ENCODE measurements at places on chromosomes 13 and 19. TPM values are rescaled to one million over a fixed set of nuclear protein-coding genes. Genes with fewer than 3 reads are reported as not detected.

The NXNL1 gene
- not detected for total RNA-seq

GRCh38 chr13:82766732-82767321 lies 1115.4 kb downstream of the SLITRK1 start:
- no peak for DNase-seq

The NLRP11 gene
- not detected for total RNA-seq

GRCh38 chr13:45198924-45199323 lies 1.9 kb downstream of the KCTD4 start:
- DNase-seq = no peak

The CBLC gene
- total RNA-seq = not detected

GRCh38 chr13:24995225-24995804 lies 100.6 kb upstream of the PABPC3 start:
- peak; percentile 78 for DNase-seq

- DNase-seq = no peak
Measured at GRCh38 chr13:100827489-100828176, 153.0 kb upstream of the TMTC4 start.

The SLC15A1 gene
- total RNA-seq = not detected

- DNase-seq = no peak
Measured at GRCh38 chr13:113545931-113546516, 38.5 kb upstream of the TFDP1 start.

- DNase-seq = no peak
Measured at GRCh38 chr13:48167866-48168265, 65.1 kb upstream of the ITM2B start.

DNA sequence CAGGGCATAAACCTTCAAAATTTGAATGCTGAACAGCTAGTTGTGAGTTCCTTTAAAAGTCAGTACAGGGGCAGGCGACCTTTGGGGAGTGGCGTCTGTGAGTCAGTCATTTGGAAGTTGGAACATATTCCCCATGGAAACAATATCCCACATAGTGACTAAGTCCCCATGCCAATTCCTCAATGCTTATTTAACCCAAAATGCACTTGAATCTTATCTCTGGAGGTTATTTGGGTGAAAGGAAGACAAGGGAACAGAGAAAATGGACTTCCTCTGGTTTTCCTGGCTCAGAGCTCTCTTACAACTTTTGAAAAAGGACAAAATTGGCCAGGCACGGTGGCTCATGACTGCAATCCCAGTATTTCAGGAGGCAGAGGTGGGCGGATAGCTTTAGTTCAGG lies 479.2 kb upstream of the NBEA start:
- no peak for DNase-seq

GRCh38 chr19:42123765-42124164 lies 8.5 kb downstream of the POU2F2 start:
- no peak for DNase-seq

DNA sequence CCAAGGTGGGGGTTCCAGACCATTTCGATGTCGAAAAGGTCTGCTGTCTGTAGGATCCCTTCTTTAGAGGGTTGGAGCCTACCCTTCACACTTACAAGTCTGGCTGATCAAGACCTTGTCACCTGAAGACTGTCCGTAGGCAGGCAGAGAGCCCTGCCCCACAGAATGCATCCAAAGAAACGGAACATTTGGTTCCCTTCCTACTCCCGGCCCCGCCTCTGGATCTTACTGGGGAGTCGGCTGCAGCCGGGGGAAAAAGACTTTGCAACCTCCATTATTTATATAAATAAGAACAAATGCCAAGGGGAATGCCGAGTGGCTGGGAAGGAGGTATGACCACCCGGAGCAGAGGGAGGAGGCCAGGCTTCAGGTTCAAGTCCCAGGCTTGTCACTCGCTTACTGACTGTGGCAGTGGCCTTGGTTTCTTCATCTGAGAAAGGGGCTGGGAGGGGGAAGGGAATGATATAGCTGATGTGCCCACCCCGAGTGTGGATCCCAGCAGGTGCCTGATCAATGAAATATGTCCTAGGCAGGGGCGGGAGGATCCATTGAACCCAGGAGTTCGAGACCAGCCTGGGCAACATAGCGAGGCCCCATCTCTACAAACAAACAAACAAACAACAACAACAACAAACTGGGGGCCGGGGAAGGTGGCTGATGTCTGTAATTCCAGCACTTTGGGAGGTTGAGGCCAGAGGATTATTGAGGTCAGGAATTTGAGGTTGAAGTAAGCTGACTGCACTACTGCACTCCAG lies 48.7 kb downstream of the RFX2 start:
- no peak for DNase-seq

The CFAP97D2 gene
- total RNA-seq = not detected

DNA sequence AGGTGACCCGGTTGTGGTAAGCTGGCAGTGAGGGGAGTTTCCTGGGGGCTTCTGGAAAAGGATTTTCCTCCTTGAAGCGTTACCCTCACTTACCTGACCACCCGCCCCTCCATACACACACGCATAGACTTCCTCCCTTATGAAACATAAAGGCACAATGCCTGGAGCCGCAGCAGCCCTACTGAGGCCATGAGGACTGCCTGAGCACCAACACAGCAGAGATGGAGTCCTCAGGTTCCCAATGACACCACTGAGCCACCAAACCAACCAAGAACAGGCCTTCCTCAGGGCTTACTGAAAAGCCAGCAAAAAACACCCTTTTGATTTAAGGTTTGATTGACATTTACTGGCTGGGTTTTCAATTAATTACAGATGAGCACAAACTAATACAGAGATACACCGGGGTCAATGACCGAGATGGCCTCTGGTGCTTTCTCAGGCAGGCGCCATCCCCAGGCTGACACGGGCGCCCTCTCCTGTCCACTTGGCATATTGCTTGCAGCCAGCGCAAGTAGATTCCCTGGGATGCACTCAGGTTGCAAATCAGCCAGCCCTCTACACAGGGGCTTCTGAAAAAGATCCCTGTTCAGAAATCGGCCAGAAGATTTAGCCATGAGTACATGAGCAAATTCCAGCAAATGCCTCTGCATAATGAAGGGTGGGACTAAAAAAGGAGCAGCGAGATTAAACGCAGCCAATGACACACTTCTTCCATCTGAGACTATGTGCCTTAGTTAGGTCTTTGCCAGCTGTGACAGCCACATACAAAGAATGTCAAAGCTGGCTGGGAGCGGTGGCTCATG lies 14.8 kb downstream of the OPA3 start:
- DNase-seq = peak; percentile 69

Data from activated CD8-positive, alpha-beta T cell treated with anti-CD3 and anti-CD28 coated beads, Interleukin-2, amount 10 ng/mL, durations not matched to agents 7 days and 5 days (primary cell).